ENCODE measurements at places on chromosomes 3 and 15. TPM values are rescaled to one million over a fixed set of nuclear protein-coding genes. Genes with fewer than 3 reads are reported as not detected.

The KLHL6 gene
- 0.12 TPM for total RNA-seq

The SLC28A1 gene
- not detected for total RNA-seq

The PCOLCE2 gene
- total RNA-seq: 2.2 TPM

The CPNE9 gene
- 0.69 TPM for total RNA-seq

The CISH gene
- total RNA-seq: 4.9 TPM

The CD96 gene
- not detected for total RNA-seq

The NR2E3 gene
- total RNA-seq: not detected

The SATB1 gene
- 65.6 TPM for total RNA-seq

The ISL2 gene
- total RNA-seq: 0.36 TPM

DNA sequence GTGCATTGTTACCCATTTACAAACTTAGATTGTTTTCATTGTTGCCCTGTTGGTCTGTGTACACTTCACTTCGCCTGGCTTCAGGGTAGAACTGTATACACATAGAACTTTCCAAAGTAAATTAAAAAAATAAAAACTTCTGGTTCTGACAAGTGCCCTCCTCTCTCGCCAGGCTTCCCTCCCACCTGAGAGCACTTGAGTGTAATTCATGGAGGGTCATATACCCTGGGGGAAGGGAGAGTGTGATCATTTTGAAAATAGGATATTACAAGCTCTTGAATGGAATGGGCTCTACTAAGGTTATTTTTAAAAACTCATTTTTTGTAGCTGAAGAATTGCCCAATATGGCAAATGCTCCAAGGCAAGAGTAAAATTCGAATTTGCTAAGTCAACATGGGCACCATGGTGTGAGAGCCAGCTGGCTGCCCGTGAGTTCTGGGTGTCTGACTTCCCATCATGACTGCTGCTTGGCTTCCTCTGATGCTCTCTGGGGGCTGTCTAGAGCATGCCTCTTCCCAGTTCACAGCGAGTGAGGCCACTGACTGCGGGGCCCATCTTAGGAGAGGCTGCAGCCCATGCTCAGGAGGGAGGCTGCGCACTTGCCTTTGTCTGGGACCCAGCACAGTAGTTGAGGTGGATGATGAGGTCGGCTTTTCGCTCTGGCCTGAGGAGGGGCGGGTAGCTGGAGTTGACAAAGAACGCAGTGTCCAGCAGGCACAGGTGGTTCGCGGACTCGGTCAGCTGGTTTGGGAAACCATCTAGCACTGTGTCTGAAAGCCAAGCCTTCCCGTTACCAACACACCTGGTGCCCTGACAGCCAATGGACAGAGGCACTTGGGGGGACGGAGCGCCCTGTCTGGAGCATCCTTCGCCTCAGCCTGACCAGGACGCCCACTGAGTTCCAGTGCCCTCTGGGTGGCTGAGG, 13.1 kb upstream of the EHD4 start:
- no peak overlapping the region for H3K4me3 ChIP-seq
- peaks cover 4% of the 10 kb centered on the region for H3K4me1 ChIP-seq
- H3K27ac ChIP-seq: no peak overlapping the region
- no peaks in the 10 kb centered on the region for H3K36me3 ChIP-seq
- DNase-seq: no peak

DNA sequence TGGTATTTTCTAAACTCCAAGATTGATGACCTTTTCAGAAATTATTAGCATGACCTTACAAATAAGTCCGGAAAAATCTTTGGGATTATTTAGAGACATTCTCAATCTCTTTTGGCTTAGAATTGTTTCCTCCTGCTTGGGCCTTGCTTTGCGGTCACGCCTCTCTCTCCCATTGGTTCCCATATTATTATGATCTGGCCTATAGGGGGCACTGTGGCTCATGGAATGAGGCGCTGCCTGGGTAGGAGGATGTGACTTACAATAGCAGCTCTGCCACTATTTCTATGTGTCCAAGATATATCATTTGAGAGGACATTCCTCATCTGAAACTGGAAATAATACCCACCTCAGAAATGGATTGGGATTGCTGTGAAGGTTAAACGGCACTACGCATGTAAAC, 464.9 kb downstream of the MFSD1 start:
- H3K4me3 ChIP-seq: no peak overlapping the region
- H3K36me3 ChIP-seq: no peaks in the 10 kb centered on the region
- no peaks in the 10 kb centered on the region for H3K4me1 ChIP-seq
- peaks cover 16% of the 10 kb centered on the region for H3K27me3 ChIP-seq

- no peaks in the 10 kb centered on the region for H3K27me3 ChIP-seq
- DNase-seq: peak; percentile 45
- H3K4me3 ChIP-seq: no peak overlapping the region
- no peaks in the 10 kb centered on the region for H3K36me3 ChIP-seq
- no peak overlapping the region for H3K27ac ChIP-seq
- H3K4me1 ChIP-seq: peaks cover 2% of the 10 kb centered on the region
Observed at GRCh38 chr3:12135029-12135657, 23.6 kb downstream of the TIMP4 start.

DNA sequence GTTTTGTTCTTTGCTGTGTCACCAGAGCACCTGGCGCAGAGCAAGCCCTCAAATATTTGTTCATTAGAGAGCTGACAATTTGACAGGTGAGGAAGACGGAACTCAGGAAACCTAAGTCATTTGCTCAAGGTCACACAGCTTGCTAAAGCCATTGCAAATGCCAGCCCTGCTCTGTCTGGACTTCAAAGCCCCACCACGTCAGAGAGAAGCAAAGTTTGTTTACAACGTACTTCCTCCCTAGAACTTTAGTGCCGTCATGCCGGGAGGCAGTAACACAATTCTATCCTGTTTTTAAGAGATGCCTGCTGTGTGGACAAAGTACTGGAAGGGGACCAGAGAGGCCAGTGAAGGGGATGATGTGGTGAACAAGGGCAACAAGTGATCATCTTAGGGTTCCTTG, 216.6 kb upstream of the PRICKLE2 start:
- H3K4me1 ChIP-seq: peaks cover 54% of the 10 kb centered on the region
- H3K27me3 ChIP-seq: peaks cover 11% of the 10 kb centered on the region
- peak overlapping the region; percentile 3 for H3K4me3 ChIP-seq
- no peak for DNase-seq
- H3K27ac ChIP-seq: peak overlapping the region; percentile 9

GRCh38 chr3:152021951-152022461, 148.6 kb downstream of the SUCNR1 start:
- H3K27ac ChIP-seq: no peak overlapping the region
- no peaks in the 10 kb centered on the region for H3K4me1 ChIP-seq
- DNase-seq: no peak
- H3K27me3 ChIP-seq: no peaks in the 10 kb centered on the region
- H3K36me3 ChIP-seq: no peaks in the 10 kb centered on the region

DNA sequence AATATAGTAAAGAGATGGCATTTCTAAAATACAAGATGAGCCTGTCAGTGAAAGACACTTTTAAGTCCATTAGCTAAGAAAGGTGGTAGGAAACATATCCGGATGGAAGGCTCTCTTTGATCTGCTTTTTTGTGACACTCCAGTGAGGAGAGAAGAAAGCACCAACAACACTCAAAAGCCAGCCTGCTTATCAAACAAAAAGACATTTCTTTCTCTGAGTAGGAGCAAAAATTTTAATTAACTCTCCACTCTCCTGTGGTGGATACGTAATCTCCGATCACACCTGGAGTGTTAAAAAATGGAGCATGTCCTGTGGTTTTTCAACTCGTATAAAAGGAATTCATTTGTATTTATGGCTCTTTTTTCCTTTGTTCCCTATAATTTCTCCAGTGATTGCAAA, 65.3 kb downstream of the OXNAD1 start:
- no peak for DNase-seq
- H3K36me3 ChIP-seq: peaks cover 31% of the 10 kb centered on the region
- no peak overlapping the region for H3K4me3 ChIP-seq
- H3K27ac ChIP-seq: no peak overlapping the region
- H3K4me1 ChIP-seq: peaks cover 16% of the 10 kb centered on the region
- no peaks in the 10 kb centered on the region for H3K27me3 ChIP-seq

DNA sequence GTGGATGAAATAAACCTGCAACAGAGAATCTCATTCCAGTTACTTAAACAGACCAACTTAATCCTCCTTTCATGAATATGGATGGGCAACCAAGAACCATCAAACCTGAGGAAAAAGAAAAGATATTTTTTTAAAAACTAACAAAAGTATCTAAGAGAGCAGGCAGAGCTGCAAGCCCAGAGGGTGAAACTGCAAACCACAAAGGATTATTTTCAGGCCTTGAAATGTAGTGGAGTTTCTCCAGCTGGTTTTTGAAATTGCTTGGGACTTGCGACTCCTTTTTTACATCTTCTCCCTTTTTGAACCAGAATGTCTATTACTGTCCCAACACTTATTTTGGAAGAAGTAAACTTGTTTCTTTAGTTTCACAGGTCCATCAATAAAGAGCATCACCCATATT, 87.4 kb downstream of the STAG1 start:
- H3K27me3 ChIP-seq: no peaks in the 10 kb centered on the region
- H3K27ac ChIP-seq: no peak overlapping the region
- H3K36me3 ChIP-seq: peaks cover 2% of the 10 kb centered on the region

GRCh38 chr3:142987080-142987700, 14.2 kb upstream of the U2SURP start:
- H3K36me3 ChIP-seq: no peaks in the 10 kb centered on the region
- no peak overlapping the region for H3K4me3 ChIP-seq
- H3K27ac ChIP-seq: no peak overlapping the region
- no peaks in the 10 kb centered on the region for H3K27me3 ChIP-seq
- DNase-seq: no peak
- no peaks in the 10 kb centered on the region for H3K4me1 ChIP-seq

GRCh38 chr3:25481386-25481785, 53.3 kb downstream of the RARB start:
- H3K36me3 ChIP-seq: peaks cover 2% of the 10 kb centered on the region
- H3K4me1 ChIP-seq: peaks cover 48% of the 10 kb centered on the region

DNA sequence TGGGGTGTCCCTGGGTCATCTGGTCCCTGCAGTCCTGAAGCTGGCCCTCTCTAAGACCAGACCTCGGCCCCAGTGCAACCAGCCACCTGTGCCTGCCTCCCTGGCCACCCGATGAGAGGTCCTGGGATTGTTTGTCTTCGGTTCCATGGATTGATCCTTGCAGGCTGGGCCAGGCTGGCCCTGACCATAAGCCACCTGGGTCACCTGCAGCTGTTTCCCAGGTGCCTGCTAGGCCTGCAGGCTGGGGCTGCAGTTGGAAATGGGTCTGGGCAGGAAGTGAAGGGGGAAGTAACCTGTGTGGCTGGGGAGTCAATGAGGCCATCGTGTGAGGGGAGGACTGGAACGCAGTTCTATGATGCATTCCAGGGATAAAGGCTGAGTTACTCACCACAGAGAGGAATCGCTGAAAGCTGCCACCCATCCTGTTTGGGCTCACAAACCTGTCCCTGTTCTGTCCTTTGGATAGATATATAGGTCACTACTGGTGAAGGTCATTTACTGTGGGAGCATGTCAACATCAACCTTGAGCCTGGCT, 30.9 kb upstream of the VPS8 start:
- H3K27me3 ChIP-seq: peaks cover 54% of the 10 kb centered on the region
- peaks cover 8% of the 10 kb centered on the region for H3K4me1 ChIP-seq
- no peak overlapping the region for H3K27ac ChIP-seq
- no peaks in the 10 kb centered on the region for H3K36me3 ChIP-seq
- H3K4me3 ChIP-seq: no peak overlapping the region

GRCh38 chr15:59303633-59304032, 69.0 kb downstream of the MYO1E start:
- no peak for DNase-seq
- H3K27me3 ChIP-seq: no peaks in the 10 kb centered on the region
- no peaks in the 10 kb centered on the region for H3K36me3 ChIP-seq
- peaks cover 8% of the 10 kb centered on the region for H3K4me1 ChIP-seq
- no peak overlapping the region for H3K27ac ChIP-seq

GRCh38 chr15:71011503-71012155, 103.6 kb upstream of the THSD4 start:
- H3K27me3 ChIP-seq: no peaks in the 10 kb centered on the region
- no peak overlapping the region for H3K27ac ChIP-seq
- no peak overlapping the region for H3K4me3 ChIP-seq
- H3K36me3 ChIP-seq: no peaks in the 10 kb centered on the region
- no peaks in the 10 kb centered on the region for H3K4me1 ChIP-seq
- no peak for DNase-seq

GRCh38 chr15:101614761-101615160, 37.4 kb downstream of the TM2D3 start:
- H3K27me3 ChIP-seq: peaks cover 13% of the 10 kb centered on the region
- H3K36me3 ChIP-seq: no peaks in the 10 kb centered on the region
- no peak overlapping the region for H3K27ac ChIP-seq
- DNase-seq: no peak
- no peak overlapping the region for H3K4me3 ChIP-seq

DNA sequence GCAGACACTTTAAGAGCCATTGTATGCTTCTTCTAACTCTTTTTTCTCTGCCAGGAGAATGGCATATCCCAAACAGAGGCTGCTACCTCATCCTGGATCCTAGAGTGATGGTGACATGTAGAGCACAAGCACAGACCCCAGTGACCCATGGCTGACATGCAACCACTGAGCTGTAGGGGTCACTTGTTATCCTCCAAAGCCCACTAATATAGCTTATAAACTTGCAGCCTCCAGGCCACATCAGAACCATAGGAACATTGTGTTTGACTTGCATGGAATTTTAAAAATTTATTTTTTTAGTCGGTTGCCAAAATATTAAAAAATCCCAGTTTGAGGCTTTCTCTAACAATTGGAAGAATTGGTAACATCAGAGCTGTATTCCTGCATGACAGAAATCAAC, 283.0 kb upstream of the WNT5A start:
- no peak overlapping the region for H3K4me3 ChIP-seq
- H3K4me1 ChIP-seq: peaks cover 2% of the 10 kb centered on the region
- H3K36me3 ChIP-seq: no peaks in the 10 kb centered on the region
- no peak overlapping the region for H3K27ac ChIP-seq
- H3K27me3 ChIP-seq: no peaks in the 10 kb centered on the region
- no peak for DNase-seq

GRCh38 chr3:185796431-185797107, 28.3 kb downstream of the IGF2BP2 start:
- peak overlapping the region; percentile 92 for H3K27ac ChIP-seq
- H3K36me3 ChIP-seq: peaks cover 8% of the 10 kb centered on the region
- H3K4me3 ChIP-seq: no peak overlapping the region

Data from progenitor cell of endocrine pancreas (in vitro differentiated cells).